Stimulated activated memory B cell treated with anti-CD40 and anti-IgM and Interleukin-4, amounts not matched to agents 10 μg/mL and 1 μg/mL and 100 μg/mL, for 72 hours (primary cell): ENCODE measurements at places on chromosomes 11 and 22.

- ATAC-seq: peak; percentile 73
Observed at GRCh38 chr11:102390667-102391465, 43.9 kb downstream of the BIRC2 start.

GRCh38 chr22:38318792-38319773, 1.9 kb upstream of the CSNK1E start:
- no peak for ATAC-seq

GRCh38 chr11:117723277-117724024, 73.6 kb downstream of the DSCAML1 start:
- ATAC-seq: no peak

- no peak for ATAC-seq
Observed at GRCh38 chr22:48104766-48105165, 1342.3 kb downstream of the TBC1D22A start.

DNA sequence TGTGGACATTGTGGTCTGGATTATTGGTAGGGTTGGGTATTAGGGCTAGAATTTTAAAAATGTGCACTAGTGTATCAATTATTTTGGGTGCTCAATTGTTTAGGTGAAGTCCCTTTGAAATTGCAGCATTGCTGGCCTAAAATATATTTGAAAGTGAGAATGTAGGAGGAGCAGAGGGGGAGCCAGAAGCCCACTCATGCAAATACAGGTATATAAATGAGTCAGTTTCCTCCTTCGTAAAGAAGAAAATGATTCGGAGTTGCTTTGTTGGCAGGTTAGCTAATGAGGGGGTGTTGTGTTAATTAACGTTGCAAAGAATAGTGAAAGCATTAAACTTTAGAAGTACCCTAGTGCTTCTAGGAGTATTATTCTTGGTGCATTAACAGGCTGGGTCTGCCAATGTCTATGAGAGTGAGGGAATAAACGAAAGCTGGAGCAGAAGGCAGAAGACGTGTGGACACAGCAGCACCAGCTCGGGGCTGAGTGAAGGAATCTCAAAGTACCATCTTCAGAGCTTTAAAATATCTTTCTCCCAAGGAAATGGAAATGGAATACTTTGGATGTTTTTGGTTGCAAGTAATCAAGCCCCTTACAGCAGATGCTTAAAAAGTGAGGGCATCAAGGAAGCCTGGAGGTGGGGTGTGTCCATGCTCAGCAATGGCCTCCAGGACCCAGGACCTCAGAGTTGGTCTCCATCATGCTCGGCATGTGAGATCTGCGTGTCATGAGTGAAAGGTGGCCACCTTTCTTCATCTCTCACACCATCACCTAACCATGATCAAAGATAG, 522.9 kb downstream of the NTM start:
- ATAC-seq: no peak

- no peak for ATAC-seq
Observed at GRCh38 chr11:17343907-17344306, 7.7 kb upstream of the NCR3LG1 start.
